ENCODE measurements at places on chromosomes 16 and 17.

DNA sequence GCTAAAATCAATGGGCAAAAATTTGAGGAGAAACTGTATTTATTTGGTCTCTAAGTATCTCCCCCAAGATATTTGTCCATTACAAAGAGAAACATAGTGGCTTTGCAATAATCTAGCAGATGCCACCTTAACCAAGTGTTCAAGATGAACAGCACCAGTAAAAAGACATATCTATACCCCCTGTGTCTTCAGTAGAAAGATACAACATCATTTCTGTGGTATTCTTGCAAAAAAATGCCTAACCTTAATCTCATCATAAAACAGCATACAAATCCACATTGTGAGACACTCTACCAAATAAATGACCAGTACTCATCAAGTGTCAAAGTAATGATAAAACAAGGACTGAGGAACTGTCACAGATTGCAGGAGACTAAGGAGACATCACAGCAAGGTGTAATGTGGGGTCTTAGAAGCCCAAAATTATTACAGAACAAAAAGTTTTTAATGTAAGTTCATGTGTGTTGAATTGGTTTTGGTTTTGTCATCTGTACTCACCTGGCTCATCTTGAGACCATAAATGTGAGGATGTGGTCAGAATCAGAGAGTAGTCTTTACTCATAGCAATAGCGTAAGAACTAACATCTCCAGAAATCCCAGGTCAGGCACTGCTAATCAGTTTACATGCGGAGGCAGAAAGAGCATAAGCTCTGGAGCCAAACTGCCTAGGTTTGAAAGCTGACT lies 77.2 kb downstream of the AATF start:
- no peak for DNase-seq

GRCh38 chr16:13155377-13155776 lies 254.0 kb downstream of the SHISA9 start:
- DNase-seq, result no peak

- DNase-seq, result no peak
Observed at GRCh38 chr16:89420204-89420603, 70.2 kb downstream of the ANKRD11 start.

DNA sequence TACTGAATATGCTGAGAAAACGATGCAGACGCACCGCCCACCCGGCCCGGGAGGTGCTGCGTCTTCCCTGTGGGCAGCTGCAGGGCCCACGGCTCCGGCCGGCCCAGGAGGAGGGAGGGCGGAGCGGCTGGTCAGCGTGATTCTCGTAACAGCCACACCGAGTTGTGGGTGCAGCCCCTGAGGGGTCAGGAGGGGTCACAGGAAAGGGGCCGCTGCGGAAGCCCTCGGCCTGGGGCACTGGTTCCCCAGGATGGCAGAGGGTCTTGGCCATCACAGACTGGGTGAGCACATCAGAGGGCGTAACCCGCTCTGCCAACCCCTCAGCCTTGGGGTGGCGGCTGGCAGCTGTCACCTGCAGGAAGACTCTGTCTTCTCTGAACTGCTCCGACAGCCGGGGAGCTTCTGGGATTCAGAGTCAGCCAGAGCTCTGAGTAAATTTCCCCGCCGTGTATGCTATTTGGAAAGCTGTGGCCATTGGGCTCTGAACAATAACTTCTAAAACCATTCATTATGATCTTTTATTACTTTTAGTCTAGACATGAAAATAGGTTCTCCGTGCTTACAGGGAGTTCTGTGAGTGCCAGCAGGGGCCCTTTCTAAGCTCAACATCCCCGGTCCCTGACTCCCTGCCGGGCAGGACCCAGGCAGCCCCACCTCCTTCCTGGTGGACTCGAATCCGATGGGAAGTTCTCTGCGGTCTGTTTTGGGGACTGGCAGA lies 87.4 kb upstream of the CHMP6 start:
- DNase-seq, result no peak

- DNase-seq, result no peak
Observed at GRCh38 chr17:80890196-80890920, 101.3 kb upstream of the CHMP6 start.
